Heart right ventricle (tissue), 16 donors: ENCODE measurements at places on chromosomes 12 and 14. TPM values are rescaled to one million over a fixed set of nuclear protein-coding genes. Genes with fewer than 3 reads are reported as not detected.

- DNase-seq = no peak
Observed at GRCh38 chr12:88411689-88412088, 168.6 kb downstream of the KITLG start.

DNA sequence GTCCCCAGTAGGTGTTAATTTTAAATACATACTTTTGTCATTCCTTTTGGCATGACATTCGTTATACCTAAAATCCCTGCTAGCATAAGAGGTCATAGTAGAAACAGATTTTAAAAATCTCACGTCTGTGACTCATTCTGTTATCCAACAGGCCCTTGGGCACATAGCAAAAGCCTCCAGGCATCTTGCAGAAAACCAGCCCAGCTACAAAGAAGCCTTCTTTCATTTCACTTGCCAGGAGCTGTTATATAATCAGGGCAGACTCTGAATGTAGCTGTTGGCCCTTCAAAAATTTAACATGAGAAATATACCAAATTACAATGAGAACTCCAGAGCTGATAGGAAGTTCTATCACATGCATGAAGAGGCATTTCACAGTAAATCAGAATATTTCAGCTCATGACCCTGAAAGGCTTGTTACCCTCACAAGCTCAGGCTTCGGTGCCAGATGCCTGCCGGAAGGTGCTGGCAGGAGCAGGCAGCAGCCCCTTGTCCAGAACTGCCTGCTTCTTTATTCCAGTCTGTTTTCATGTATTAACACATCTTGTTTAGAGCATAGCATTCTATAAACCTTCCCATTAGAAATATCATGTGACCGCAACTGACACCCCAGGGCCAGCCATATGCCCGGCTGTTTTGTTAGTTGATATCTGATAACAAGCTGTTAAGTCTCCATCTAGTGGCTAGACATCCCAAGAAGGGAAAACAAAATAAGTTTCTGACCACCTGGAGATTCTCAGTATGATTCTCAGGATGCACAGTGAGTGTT lies 17.8 kb downstream of the E2F7 start:
- no peak for DNase-seq

The DIO2 gene
- 2.6 TPM for polyA plus RNA-seq

The PRR4 gene
- polyA plus RNA-seq = 11.8 TPM

DNA sequence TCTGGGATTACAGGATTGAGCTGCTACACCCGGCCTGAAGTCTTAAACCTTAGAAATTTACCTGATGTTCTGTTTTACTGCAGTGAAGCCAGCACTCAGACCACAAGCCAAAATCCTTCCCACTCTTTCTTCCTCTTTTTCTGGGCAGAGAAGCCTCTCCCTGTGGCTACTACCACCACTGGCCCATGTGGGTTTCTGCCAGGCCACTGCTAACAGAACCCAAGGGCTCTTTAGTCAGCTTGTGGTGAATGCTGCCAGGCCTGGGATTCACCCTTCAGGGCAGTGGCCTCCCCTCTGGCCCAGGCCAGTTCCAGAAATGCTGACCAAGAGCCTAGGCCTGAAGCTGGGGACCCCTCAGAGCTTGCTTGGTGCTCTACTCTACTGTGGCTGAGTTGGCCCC lies 35.3 kb downstream of the GAS2L3 start:
- no peak for DNase-seq

The SRP54 gene
- polyA plus RNA-seq = 14.9 TPM

The PHETA1 gene
- polyA plus RNA-seq = 16.9 TPM

DNA sequence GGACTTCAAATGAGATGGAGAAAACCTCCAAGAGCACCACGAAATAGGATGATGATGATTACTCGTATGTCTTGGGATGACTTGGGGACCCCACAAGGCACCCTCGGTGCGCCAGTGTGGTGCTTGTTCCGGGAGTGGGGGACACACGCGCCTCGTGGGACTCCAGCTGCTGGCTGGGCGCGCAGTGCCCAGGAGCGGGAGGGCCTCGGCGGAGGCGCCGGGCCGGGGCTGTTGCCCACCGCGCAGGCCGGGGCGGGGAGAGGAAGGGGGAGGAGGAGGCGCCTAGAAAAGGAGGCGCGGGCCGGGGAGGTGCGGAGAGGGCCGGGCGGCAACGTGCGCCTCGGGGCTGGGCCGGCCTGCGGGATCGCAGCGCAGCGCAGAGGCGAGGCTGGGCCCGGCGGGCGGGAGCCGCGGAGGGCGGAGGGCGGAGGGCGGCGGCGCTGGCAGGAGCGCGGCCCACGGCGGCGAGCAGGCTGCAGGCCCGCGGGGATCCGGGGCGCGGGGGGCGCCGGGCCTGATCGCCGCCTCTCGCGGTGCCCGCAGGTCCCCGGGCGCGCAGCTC lies at the start of gene RFLNA:
RFLNA (plus strand) TSS at position 314 of the 562 bp plus-strand sequence. CDS start 337 bp downstream, outside the sequence.
- no peak for DNase-seq

- DNase-seq = peak; percentile 4
Observed at GRCh38 chr14:21352587-21352986, 31.2 kb downstream of the SUPT16H start.

DNA sequence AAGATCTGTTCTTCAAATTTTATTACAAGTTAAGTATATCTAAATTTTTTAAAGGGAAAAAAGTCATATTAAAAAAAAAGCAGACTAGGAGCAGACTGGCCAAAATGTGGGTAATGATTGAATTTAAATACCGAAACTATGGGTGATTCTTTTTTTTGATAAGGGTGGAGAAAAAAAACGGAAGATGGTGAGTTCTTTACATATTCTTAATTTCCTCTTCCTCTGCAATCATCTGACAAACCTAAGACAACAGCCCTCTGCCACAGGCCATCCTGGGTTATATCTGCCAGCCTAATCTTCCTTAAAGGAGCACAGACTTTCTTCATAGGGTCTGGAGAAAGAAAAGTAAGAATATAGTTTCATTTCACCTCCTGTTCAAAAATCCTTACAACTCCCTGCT lies 108.0 kb downstream of the PPP2R5E start:
- DNase-seq = no peak

DNA sequence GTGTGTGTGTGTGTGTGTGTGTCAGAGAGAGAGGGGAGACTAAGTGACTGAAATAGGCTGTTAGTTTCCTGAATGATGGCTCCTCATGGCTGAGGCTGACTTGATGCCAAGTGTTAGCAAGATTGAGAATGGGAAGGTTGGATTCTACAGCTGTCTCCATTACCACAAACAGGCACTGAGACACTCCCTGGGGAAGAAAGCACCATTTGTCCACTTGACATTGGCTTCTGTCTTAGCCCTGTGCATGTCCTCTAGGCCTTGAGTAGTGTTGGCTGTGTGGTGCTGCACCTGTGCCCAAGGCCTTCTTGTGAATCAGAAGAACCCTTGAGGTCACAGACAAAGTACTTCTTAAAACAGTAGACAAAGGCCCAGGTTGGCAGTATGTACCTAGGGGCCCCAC lies 15.6 kb downstream of the ERG28 start:
- no peak for DNase-seq

DNA sequence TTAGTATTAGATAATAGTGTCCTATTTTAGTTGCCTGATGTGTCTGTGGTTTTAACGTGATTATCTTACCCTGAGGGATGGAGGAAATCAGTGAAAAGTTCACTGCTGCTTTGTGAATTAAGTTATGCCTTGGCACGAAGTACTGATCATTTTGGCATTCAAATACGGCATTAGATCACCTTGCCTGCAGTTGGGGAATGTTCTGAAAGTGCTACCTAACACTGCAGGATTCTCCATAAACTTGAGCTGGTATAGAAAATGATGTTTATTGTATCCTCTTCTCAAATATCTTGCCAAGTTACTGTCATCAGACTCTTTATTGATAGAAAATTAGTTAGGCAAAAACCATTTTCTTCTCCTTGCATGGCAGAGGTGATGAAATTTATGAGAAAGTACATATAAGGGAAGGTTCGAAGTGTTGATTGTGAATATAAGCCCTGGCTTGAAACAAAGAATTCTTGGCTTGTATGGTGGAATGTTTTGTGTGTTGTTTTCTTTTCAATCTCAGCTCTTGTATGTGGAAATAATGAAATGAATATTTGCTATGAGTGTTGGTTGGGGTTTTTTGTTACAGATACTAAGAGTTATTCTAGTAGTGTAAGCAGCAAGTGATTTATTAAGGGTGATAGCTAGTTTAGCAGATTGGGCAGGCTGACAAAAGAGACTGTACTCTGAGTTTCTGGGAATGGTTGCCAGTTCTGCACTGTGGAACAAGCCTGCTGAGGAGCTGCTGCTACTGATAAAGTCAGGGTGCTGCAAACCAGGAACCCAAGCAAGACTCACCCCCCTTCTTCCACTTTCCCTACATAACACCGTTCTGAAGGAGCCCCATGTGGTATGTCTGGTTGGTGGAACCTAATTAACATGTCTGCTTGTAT lies 448.3 kb downstream of the PCNX1 start:
- DNase-seq = peak; percentile 45

GRCh38 chr12:93441081-93441616 lies 598 bp downstream of the UBE2N start:
- peak; percentile 23 for DNase-seq

- DNase-seq = no peak
Observed at GRCh38 chr14:51484485-51484884, 167.2 kb upstream of the FRMD6 start.

The TMPRSS12 gene
- not detected for polyA plus RNA-seq

The POU6F1 gene
- 10.1 TPM for polyA plus RNA-seq

DNA sequence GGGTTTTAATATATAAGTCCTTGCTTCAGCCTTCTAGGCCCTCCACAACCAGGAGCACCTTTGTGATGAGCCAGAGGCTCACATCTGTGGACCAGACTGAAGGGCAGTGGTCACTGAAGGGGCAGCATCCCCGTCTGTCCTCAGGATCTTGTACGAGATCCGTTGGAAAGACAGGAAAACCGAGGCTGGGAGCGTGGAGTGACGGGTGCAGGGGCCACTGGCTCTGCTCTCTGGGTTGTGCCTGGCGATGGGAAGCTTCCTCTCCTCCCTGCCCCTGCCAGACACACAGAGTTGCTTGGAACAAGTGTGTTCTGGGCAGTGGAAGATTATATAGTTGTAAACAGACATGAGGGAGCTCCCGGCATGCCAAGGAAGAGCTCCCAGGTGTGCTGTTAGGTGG lies 48.0 kb downstream of the AACS start:
- no peak for DNase-seq

DNA sequence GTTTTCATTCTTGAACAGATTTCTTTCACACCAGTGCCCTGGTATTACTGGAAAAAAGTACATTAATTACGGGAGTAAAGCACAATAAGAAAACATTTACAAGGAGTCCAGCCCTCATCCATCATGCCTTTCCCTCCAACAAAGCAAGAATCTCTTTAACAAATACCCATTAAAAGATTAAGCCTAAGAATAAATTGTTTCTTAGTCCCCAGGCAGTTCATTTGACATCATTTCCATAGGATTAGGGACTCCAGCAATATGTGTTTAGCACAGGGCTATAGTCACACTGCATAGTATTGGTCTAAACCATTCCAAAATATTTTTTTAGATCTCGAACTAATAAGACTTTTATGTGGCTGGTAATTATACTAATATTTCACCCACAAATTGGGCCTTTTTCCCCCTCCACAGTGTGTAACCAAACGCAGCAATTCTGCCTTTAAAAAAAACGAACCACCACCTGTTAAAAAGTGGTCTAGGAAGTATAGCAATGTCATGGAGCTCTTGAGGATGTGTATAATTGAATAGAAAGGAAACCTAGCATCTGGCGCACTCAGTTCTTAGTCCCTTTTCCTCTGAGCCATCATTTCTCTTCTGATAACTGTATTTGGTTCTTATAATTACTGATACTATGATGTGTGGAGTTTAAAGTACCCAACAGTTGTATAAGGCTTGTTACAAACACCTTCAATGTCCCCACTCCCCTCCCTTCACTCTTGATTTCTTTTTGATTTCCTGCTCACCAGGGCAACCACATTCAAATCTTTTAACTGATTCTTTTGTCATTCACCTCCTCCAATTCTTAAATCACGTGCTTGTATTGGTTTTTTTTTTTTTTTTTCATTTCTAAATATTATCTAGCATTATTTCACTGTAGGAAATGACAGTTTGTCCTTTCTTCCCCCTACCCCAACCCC lies 138.7 kb downstream of the ETV6 start:
- no peak for DNase-seq

DNA sequence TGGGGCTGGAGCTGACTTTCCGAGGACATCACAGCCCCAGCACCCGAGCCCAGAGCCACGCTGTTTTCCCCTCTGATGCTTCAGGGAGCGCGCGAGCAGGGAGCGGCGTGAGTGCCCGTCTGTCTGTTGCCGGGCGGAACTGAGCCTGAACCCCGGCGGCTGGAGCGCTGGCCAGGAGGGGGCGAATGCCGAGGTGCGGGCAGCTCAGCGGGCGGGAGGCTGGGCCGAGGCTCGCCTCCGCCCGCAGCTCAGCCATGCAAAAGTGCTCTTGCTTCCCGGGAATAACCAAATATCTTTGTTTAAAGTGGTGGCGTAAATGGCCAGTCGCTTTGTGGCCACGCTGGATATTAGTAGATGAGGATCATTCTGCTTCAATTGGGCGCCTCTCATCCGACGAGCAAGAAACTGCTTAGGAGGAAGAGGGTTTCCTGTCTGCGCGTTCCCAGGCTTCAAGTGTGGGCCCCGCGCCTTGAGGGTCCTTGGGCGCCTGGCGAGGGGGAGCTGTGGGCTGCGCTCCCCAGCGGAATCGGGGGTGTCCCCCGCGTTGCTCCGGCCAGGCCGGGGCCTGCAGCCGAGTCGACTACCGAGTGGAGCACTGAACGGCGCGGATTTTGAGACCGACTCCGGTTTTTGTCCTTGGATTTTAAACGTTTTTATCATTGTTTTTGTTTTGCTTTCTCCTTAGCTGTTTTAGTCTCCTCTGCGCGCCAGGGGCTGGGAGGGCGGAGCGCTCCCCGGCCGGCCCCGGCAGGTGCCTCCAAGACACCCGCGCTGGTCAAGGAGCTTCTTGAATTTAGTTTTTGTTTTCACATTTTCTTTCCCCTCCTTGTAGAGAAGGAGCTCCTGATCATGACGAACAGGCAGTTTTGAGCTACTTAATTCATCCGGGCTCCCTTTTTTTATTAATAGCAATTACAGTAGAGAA lies 831 bp upstream of the NKX2-1 start:
- no peak for DNase-seq

DNA sequence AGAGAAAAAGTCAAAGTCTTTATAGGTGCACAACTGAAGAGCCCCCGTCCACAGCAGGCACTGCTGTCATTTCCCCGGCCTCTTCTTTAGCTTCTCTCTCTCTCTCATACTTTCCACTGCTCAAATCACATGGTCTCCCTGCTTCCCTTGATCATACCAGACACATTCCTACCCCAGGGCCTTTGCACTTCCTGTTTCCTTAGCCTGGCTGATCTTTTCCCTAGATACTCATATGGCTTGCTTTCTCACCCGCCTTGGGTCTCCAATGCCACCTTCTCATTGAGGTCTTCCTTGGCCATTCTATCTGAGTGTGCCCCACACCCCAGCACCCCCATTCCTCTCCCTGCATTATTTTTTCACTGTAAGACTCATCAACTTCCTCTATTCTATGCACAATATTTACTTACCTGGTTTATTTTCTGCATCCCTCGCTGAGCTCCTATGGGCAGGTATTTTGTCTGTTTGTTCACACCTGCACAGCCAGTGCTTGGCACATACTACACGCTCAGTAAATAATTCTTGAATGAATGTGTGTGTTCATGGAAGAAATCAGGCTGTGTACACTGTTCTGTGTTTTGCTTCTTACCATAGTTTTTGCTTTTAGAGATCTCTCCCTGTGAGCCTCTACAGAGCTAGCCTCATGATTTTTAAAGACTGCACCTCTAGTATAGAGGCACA lies 31.9 kb downstream of the SERPINA1 start:
- DNase-seq = no peak
